ENCODE measurements at places on chromosomes 7 and 10.

DNA sequence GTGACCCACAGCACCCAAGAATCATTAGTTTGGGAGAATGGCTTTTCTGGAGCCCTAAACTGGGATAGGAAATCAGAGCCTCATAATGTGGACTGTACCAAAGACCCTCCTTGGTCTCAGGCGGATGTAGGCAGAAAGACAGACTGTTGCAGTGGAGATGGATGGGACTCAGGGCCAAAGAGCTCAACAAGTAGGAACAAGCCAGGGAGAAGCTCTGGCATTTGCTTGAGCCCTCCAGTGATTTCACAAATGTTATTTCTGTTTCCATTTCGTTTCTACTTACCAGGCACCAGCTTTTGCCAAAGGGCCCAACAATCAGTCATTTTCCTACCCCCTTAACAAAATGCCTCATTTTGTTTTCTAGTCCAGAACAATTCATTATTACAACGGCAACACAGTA, 762.7 kb downstream of the KCNMA1 start:
- no peak for DNase-seq

GRCh38 chr7:116216956-116217571, 6.7 kb downstream of the TES start:
- DNase-seq = no peak

GRCh38 chr7:20351901-20352300, 21.2 kb downstream of the ITGB8 start:
- no peak for DNase-seq

GRCh38 chr10:117425974-117426566, 50.8 kb upstream of the PDZD8 start:
- DNase-seq = no peak

DNA sequence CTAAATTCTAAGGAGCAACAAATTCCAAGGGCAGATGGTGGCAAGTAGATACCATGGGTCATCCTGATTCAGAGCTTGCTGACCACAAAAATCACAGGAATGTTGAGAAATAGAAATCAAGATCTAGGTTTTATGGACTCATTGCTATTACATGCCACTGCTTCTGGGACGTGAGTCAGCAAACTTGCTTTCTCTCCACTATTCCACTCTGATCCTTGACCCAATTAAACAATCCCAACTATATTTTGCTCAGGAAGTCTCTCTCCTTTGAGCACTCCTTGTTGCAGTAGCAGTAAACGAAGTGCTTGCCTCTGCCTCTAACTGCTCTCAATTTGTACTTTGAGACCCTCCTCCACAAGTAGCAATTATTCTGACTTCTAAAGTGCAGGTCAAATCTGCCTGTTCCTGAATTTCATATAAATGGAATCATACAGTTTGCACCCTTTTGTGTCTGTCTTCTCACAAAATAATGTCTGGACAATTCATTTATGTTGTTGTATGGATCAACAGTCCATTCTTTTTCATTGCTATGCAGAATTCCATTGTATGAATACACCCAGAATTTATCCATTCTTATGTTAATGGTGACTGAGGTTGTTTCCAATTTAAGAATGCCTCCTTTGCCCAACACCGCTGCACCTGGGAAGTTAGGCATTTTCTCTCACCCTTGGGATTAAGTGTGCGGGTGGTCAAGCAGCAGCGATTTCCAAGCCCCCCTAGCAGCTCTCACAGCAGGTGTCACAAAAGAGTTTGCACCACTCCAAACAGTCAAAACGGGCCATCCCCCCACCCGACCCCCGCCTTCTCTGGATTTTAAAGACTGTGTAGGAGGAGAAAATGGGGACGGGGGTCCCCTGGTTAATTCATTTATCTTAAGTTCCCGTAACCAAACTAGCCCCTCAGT, 35.9 kb downstream of the ACSM6 start:
- peak; percentile 94 for DNase-seq

GRCh38 chr10:85992324-85992723, 374.3 kb downstream of the GRID1 start:
- no peak for DNase-seq

DNA sequence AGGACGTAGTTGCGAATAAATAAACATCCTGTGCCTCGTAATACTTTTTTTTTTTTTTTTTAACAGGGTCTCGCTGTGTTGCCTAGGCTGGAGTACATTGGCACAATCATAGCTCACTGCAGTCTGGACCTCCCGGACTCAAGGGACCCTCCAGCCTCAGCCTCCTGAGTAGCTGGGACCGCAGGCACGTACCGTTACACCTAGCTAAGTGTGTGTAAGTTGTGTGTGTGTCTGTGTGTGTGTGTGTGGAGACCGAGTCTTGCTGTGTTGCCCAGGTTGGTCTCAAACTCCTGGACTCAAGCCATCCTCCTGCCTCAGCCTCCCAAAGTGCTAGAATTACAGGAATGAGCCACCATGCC, 573 bp upstream of the PON2 start:
- DNase-seq = no peak

- no peak for DNase-seq
These were observed 30.7 kb downstream of the CNNM2 start for GRCh38 chr10:102948786-102949185.

- no peak for DNase-seq
These were observed 95.2 kb downstream of the PFKFB3 start for GRCh38 chr10:6297951-6298381.

GRCh38 chr10:68135362-68135761, 26.1 kb downstream of the MYPN start:
- no peak for DNase-seq

- DNase-seq = peak; percentile 73
These were observed 91.7 kb downstream of the WDR11 start for GRCh38 chr10:120942806-120943413.

DNA sequence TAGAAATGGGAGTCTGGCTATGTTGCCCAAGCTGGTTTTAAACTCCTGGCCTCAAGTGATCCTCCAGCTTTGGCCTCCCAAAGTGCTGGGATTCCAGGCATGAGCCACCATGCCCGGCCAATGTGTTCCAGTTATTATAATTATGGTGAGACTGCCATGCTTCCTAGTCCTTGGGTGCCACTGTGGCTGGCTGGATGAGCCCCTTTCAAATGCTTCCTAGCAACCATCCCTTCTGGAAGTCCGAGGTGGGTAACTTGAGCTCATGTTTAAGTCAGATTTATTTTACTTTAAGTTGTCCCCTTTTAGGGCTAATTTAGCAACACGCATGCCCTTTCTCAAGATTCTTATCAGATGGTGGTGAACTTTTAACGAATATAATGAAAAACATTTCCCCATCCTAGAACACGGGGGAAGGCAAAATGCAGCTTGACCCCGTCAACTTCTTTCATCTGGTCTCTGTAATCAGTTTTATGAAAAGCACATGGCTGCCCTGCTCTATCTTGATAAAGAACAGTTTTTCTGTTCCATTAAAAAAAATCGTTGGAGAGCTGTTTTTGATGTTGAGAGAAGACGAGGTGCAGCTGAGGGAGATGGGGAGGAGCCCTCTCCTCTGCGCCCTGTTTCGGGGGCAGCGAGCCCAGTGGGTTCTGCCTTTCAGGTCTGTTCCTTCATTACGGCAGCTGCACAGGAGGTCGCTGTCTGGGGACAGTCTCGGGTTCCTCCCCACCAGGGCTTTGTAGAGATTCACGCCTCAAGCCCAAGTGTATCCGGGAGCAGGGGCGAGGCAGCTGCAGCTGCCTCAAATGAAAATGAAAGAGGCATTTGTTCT, 61.0 kb upstream of the MKI67 start:
- no peak for DNase-seq

GRCh38 chr7:102122026-102122425, 164.6 kb upstream of the SH2B2 start:
- no peak for DNase-seq

GRCh38 chr7:112510001-112510742, 29.4 kb downstream of the LSMEM1 start:
- peak; percentile 64 for DNase-seq

- no peak for DNase-seq
These were observed 9.6 kb downstream of the EMX2 start for GRCh38 chr10:117552156-117552631.

- DNase-seq = no peak
These were observed 36.0 kb downstream of the CCNY start for GRCh38 chr10:35372329-35372728.

- DNase-seq = peak; percentile 1
These were observed 276.5 kb upstream of the SMIM30 start for GRCh38 chr7:113394856-113395255.

DNA sequence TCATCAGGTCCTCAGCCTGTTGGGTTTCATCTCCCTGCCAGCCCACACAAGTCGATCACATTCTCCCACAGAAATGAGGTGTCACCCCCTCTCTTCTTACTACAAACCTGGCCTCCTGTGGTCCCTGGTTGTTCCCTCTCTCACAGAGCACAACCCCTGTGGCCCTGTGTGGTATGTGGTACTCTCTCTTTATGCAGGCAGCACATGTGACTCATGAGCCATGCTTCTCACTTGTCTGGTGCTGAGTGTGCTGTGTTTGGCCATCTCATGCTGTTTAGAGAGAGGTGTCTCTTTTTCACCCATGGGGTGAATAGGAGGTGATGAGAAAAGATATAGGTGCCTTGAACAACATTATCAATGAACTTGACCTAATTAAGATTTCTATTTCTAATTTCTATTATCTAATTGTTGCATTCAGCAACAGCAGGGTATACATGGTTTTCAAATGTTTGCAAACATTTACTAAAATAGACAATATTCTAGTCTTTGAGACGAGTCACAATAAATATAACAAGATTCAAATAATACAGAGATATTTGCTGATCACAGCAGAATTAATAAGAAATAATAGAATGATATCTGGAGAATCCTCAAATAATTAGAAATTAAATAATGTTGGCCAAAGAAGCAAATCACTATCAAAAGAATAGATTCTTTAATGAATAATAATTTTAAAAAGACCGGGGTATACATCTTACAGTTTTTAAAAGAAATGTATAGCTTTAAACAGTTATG, 633.8 kb upstream of the IGFBP3 start:
- DNase-seq = peak; percentile 95

DNA sequence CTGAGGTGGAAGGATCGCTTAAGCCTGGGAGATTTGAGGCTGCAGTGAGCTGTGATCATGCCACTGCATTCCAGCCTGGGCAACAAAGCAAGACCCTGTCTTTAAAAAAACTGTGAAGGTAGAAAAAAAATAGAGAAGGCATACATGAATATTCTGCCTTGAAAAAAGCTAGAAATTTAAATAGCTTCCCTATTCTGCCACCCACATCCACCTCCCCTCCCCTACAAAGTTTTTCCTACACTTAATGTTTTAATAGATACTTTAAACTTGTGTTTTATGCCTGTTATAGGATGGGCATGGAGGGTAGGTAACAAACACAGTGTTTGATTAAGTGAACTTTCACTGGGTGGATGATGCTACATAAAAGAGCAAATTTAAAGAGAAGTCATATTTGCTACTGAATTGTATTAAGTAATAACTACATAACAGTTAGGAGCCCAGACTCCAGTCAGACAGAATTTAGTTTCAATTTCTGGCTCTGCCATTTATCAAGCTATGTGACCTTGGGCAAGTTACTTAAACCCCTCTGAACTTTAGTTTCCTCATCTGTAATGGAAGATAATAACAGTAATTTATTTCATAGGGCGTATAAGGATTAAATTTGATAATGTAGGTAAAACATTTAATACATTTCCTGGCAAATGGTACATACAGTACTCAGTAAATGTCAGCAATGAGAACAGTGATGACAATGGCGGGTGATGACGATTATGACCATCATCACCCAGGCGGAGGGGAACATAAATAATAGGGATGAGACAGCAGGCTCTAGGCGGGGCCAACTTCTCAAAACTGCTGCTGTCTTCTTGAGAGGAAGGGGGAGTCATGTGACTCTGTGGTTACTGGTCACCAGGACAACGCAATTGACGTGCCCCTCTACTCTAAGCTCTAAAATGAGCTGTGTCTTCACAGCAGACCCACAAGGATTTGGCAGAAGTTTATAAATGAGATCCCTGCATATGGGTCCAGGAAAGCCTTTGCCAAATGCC, 15.8 kb downstream of the DNMBP start:
- peak; percentile 94 for DNase-seq

GRCh38 chr7:52831321-52831720, 204.1 kb upstream of the POM121L12 start:
- DNase-seq = no peak

- no peak for DNase-seq
These were observed 11.3 kb upstream of the TSPAN15 start for GRCh38 chr10:69439813-69440506.

DNA sequence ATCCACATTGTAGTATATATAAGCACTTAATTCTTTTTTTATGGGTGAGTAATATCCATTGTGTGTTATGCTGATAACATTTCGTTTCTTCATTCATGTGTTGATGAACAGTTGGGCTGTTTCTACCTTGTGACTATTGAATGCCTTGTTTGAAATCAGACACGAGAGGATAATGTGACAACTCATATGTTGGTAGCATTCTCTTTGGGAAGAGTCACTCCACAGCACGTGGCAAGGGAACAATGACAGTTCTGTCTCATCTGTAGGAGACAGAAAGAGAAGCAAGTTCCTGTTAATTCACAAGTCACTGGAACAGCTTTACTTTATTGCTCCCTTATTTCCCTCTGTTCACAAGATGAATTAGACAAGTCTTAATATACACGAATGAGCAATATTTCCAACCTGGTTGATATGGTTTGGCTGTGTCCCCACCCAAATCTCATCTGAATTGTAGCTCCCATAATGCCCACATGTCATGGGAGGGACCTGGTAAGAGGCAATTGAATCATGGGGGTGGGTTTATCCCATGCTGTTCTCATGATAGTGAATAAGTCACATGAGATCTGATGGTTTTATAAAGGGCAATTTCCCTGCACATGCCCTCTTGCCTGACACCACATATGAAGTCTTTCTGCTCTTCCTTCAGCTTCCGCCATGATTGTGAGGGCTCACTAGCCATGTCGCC, 125.3 kb downstream of the SEC23IP start:
- DNase-seq = no peak

DNA sequence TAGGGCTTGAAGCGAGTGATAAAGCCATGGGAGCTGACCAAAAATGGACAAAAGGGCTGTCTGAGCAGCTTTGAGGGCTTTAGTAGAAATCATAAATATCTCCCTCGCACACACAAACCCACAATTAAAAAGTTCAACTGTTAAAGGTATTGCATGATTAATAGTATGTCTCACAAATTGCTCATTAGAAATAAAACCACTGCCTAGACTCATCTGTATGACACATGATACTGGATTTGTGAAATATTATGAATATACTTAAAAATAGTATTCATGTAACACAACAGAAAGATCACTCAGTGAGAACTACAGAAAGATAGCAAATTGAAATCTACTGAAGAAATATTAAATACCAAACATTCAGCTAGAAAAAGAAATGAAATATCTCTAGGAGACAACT, 11.9 kb upstream of the PTPN12 start:
- DNase-seq = no peak

DNA sequence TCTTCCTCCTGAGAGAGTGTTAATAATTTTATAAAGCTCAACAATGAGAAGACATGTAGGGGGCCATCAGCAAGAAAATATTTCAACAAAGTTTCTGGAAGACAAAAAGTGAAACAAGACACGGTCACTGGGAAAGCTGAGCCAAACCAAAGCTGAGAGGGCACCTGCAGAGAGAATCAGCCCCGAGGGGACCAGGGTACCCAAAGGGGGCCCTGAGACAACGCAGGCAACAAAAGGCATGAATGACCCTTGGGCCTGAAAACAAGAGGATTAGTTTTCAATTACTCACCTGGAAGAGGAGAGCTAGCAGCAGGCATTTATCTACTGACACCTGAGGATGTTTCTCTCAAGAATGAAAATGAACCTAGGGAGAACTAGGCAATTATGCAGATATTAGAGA, 461.2 kb upstream of the MGMT start:
- no peak for DNase-seq
